A673 (cell line): ENCODE measurements at places on chromosomes 4 and X. TPM values are rescaled to one million over a fixed set of nuclear protein-coding genes. Genes with fewer than 3 reads are reported as not detected.

- no peaks in the 10 kb centered on the region for H3K4me1 ChIP-seq
- no peak for DNase-seq
- no peak overlapping the region for H3K4me3 ChIP-seq
- no peaks in the 10 kb centered on the region for H3K36me3 ChIP-seq
These were observed 140.2 kb downstream of the MOSPD2 start for GRCh38 chrX:15013461-15013860.

- peaks cover 13% of the 10 kb centered on the region for H3K4me1 ChIP-seq
- no peaks in the 10 kb centered on the region for H3K36me3 ChIP-seq
- no peak for DNase-seq
- H3K27ac ChIP-seq = no peak overlapping the region
These were observed 24.2 kb downstream of the HERC3 start for GRCh38 chr4:88616275-88617150.

DNA sequence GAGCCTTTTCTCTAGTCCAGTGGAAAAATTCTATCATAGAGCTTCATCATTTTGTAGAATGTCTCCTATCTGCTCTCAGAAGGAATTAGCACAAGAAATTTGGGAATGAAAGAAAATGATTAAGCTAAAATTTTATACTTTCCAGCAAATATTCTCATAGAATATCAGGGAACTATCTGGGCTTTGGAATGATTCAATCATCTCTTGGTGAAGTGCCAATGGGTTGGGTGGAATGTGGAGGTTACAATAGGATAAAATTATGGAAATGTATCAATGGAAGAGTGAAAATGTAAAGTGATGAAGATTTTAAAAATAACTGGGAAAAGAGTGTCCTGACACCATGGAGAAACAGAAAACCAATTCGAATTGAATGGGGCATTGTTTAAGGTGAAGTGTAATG, 119.0 kb upstream of the MID1 start:
- H3K4me1 ChIP-seq = no peaks in the 10 kb centered on the region
- H3K4me3 ChIP-seq = no peak overlapping the region
- H3K27me3 ChIP-seq = no peaks in the 10 kb centered on the region
- no peak for DNase-seq

DNA sequence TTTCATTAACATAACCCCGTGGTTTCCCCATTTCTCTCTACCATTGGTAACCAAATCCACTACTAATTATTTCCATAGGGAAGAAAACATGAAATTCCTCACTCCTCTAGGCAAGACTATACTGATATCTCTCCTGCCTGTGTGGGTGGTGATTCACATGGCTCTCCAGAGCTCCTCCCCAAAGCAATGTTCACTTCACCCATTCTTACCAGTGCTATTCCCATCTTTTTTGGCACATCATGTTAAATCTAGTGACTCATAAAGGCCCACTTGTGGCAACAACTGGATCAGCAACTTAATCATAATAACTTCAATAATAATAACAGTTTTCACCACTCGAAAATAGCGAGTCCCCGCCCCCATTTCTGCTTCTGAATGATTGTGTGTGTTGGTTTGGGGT, 6.1 kb upstream of the HCCS start:
- H3K4me1 ChIP-seq = no peaks in the 10 kb centered on the region
- no peaks in the 10 kb centered on the region for H3K27me3 ChIP-seq
- H3K36me3 ChIP-seq = no peaks in the 10 kb centered on the region

- H3K27ac ChIP-seq = no peak overlapping the region
- H3K36me3 ChIP-seq = no peaks in the 10 kb centered on the region
- peak; percentile 4 for DNase-seq
- no peak overlapping the region for H3K4me3 ChIP-seq
- H3K4me1 ChIP-seq = no peaks in the 10 kb centered on the region
These were observed 108.1 kb downstream of the TSPAN7 start for GRCh38 chrX:38669428-38669827.

GRCh38 chrX:116317409-116317808, 119.0 kb upstream of the SLC6A14 start:
- no peak overlapping the region for H3K27ac ChIP-seq
- no peaks in the 10 kb centered on the region for H3K4me1 ChIP-seq
- H3K27me3 ChIP-seq = no peaks in the 10 kb centered on the region
- no peak overlapping the region for H3K4me3 ChIP-seq
- peak; percentile 73 for DNase-seq

DNA sequence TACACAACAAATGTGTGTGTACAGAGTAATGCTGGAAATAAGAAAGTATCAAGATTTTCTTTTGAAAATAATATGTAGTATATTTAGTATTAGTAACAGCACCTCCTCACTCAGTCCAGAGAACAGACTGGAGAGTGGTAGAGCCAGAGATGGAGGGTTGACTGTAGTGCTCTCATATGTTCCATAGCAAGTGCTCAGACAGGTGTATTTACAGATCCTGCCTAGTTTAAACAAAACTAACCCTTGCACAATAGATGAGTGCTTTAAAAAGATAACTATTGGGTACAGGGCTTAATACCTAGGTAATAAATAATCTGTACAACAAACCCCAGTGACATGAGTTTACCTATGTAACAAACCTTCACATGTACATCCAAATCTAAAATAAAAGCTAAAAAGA, 381.0 kb upstream of the EMCN start:
- no peaks in the 10 kb centered on the region for H3K4me1 ChIP-seq
- no peaks in the 10 kb centered on the region for H3K36me3 ChIP-seq
- no peak overlapping the region for H3K27ac ChIP-seq
- H3K4me3 ChIP-seq = no peak overlapping the region

GRCh38 chr4:166594326-166594946, 639.9 kb downstream of the SPOCK3 start:
- no peaks in the 10 kb centered on the region for H3K36me3 ChIP-seq
- no peaks in the 10 kb centered on the region for H3K4me1 ChIP-seq
- H3K4me3 ChIP-seq = no peak overlapping the region
- DNase-seq = peak; percentile 35

- no peaks in the 10 kb centered on the region for H3K4me1 ChIP-seq
- no peak for DNase-seq
- H3K27me3 ChIP-seq = no peaks in the 10 kb centered on the region
- H3K27ac ChIP-seq = no peak overlapping the region
- no peaks in the 10 kb centered on the region for H3K36me3 ChIP-seq
These were observed 100.6 kb downstream of the RTL5 start for GRCh38 chrX:72031118-72031517.

- peak; percentile 43 for DNase-seq
These were observed 6.0 kb upstream of the SH3TC1 start for GRCh38 chr4:8192748-8193738.

- no peaks in the 10 kb centered on the region for H3K4me1 ChIP-seq
- no peaks in the 10 kb centered on the region for H3K36me3 ChIP-seq
- peaks cover 4% of the 10 kb centered on the region for H3K27me3 ChIP-seq
These were observed 518.3 kb upstream of the ARX start for GRCh38 chrX:25534091-25534490.

DNA sequence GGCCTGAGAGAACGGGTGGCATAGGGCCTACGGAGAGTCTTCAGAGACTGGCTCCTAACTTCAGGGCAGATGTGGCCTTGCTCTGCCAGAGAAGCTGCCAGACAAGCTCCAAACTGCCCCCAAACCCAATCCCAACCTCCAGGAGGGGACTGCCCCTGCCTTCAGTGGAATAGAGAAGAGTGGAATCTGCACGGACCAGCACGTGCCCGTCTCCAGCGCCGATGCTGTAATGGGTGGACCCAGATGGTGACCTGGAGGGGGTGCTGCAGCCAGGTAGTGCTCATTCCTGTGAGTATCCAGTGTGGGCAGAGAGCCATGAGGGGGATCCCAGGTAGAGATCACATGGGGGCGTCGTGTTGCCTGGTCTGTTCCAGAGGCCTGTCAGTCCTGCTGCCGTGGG, 73.2 kb upstream of the NKX1-1 start:
- no peaks in the 10 kb centered on the region for H3K36me3 ChIP-seq
- H3K27me3 ChIP-seq = no peaks in the 10 kb centered on the region
- H3K27ac ChIP-seq = no peak overlapping the region
- no peak for DNase-seq
- no peak overlapping the region for H3K4me3 ChIP-seq

DNA sequence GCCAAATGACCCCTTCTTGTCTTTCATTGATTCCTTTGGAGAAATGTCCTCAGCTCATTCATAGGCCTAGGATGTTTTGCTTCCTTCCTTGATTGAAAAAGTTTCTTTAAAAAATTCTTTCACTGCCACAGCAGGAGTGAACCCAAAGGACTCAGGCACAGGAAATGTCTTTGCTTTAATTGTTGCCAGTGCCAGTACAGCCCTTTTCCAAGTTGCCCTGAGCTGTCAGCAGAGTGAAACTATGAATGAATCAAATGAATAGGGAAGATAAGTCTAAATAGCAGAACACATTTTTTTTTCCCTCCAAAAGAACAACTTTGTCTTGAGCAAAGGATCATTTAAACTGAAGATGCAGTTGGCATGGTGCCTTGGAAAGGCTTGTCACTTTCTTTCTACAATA, 63.8 kb upstream of the SLC4A4 start:
- H3K4me1 ChIP-seq = peaks cover 5% of the 10 kb centered on the region
- H3K36me3 ChIP-seq = no peaks in the 10 kb centered on the region
- DNase-seq = peak; percentile 70
- H3K27me3 ChIP-seq = no peaks in the 10 kb centered on the region

DNA sequence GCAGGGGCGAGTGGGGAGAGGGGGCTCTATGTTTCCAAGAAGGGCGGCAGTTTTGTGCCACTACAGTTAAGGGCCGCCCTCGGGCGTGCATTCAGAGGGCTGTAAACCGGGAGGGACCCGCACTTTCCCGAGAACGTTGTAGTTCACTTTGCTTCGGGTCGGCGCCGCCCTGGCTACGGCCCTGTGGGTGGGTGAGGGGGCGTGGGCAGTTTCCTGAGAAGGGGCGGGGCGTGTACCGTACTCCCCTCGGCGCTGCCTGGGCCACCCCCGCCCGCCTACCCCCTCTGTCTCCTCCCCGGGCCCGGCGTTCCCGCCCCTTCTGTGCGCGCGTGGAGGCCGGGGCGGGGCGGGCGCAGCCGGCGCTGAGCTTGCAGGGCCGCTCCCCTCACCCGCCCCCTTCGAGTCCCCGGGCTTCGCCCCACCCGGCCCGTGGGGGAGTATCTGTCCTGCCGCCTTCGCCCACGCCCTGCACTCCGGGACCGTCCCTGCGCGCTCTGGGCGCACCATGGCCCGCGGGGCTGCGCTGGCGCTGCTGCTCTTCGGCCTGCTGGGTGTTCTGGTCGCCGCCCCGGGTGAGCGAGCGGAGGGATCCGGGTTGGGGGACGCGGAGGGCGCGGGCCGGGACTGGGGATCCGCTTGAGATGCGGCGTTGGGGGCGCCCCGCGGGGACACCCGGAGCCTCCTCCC, at the start of gene CD99:
TSS of gene CD99 (plus strand) at position 440 of the 687 bp plus-strand sequence. CDS start at position 506, 66 bp downstream.
- no peaks in the 10 kb centered on the region for H3K27me3 ChIP-seq
- peak within 1 kb of the TSS; percentile 97 for H3K27ac ChIP-seq
- DNase-seq = peak; percentile 98

GRCh38 chrX:153772316-153773217, 8.3 kb upstream of the SRPK3 start:
- H3K4me1 ChIP-seq = no peaks in the 10 kb centered on the region
- H3K36me3 ChIP-seq = no peaks in the 10 kb centered on the region
- H3K27me3 ChIP-seq = no peaks in the 10 kb centered on the region
- H3K27ac ChIP-seq = no peak overlapping the region
- DNase-seq = no peak
- no peak overlapping the region for H3K4me3 ChIP-seq

GRCh38 chrX:776529-777230, 146.1 kb downstream of the SHOX start:
- no peaks in the 10 kb centered on the region for H3K27me3 ChIP-seq
- no peaks in the 10 kb centered on the region for H3K36me3 ChIP-seq
- no peaks in the 10 kb centered on the region for H3K4me1 ChIP-seq
- no peak overlapping the region for H3K4me3 ChIP-seq

DNA sequence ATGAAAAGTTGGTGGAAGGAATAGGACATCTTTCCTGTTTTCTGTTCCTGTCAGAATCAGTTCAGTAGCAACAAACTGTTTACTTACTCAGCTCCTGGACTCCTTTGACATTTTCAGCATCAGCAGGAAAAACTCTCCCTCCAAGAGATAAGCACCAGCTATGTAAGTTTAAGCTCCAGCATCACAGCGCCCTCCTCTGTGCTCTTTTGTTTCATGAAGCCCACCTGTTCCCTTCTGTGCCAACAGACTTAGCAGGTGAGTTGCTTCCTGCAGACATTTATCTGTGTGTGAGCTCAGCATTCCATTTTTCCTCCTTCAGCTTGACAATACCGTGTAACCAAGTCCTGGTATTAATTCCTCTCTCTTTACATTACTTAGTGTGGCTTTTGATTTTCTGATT, 644.1 kb upstream of the AGA start:
- H3K4me3 ChIP-seq = no peak overlapping the region
- no peak for DNase-seq
- no peaks in the 10 kb centered on the region for H3K4me1 ChIP-seq
- H3K27ac ChIP-seq = no peak overlapping the region

- DNase-seq = peak; percentile 78
- no peaks in the 10 kb centered on the region for H3K27me3 ChIP-seq
- peaks cover 53% of the 10 kb centered on the region for H3K4me1 ChIP-seq
- peak overlapping the region; percentile 16 for H3K4me3 ChIP-seq
- H3K27ac ChIP-seq = peak overlapping the region; percentile 49
- H3K36me3 ChIP-seq = no peaks in the 10 kb centered on the region
These were observed 179.8 kb downstream of the SLIT2 start for GRCh38 chr4:20431543-20431951.

GRCh38 chrX:42797651-42798269, 19.8 kb upstream of the PPP1R2C start:
- peak; percentile 14 for DNase-seq
- H3K4me3 ChIP-seq = no peak overlapping the region
- H3K27me3 ChIP-seq = no peaks in the 10 kb centered on the region
- H3K27ac ChIP-seq = no peak overlapping the region

DNA sequence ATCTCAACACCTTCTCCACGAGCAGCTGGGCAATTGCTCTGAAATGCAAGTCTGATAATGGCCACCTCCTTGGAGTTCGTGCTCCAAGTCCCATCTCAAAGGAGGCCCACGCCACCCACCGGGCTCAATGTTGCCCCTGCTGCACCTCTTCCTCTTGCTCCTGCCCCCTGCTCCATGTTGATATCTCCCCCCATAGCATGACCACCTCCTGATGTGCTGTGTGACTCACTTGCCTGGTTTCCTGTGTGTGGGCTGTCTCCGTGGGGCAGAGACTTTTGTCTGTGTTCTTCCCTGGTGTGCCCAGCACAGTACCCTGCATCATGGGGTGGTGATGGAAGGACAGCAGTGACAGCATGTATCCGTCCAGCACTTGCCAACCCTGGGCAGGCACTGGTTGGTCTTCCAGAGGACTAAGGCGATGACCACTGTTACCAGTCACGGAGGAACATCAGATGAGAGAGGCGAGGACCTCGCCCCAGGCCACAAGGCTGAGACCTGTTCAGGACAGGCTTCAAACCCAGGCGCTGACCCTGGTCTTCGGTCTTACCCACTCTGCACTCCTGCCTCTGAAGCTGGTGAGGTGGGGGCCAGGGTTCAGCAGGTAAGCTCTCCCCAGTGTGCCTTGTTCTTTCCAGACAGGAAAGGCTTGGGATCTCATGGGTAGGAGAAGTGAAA, 104.6 kb upstream of the LRPAP1 start:
- no peak overlapping the region for H3K27ac ChIP-seq
- no peak overlapping the region for H3K4me3 ChIP-seq
- no peak for DNase-seq
- H3K4me1 ChIP-seq = no peaks in the 10 kb centered on the region
- H3K36me3 ChIP-seq = no peaks in the 10 kb centered on the region
- no peaks in the 10 kb centered on the region for H3K27me3 ChIP-seq

The ARHGAP6 gene
- total RNA-seq = 0.15 TPM in 1 of 2 replicates, not detected in the other

The ASMT gene
- total RNA-seq = not detected in 2 replicates

The SOWAHB gene
- total RNA-seq = 0.13 and 0.15 TPM in 2 replicates

The GSX2 gene
- not detected in 2 replicates for total RNA-seq

The S100G gene
- total RNA-seq = not detected in 2 replicates
